A549 treated with DMSO at 1 μM for 4 hours (cell line): ENCODE measurements at places on chromosomes 11 and 22. TPM values are rescaled to one million over a fixed set of nuclear protein-coding genes. Genes with fewer than 3 reads are reported as not detected.

The MRGPRD gene
- total RNA-seq: not detected in 5 replicates

The APOBEC3F gene
- 1.9 to 2.4 TPM (median 2.3 TPM) in 5 replicates for total RNA-seq

The MPZL3 gene
- total RNA-seq: 0.35 to 0.45 TPM (median 0.40 TPM) in 5 replicates

The RPL3 gene
- total RNA-seq: 1,696 to 2,516 TPM (median 1,732 TPM) in 5 replicates

The OR51B5 gene
- total RNA-seq: not detected in 5 replicates

The TNNI2 gene
- total RNA-seq: not detected in 5 replicates

The FOLR3 gene
- 0.18 TPM in 1 of 5 replicates, not detected in the others for total RNA-seq

The C11orf65 gene
- 0.13 to 0.44 TPM (median 0.36 TPM) in 5 replicates for total RNA-seq

The ANKK1 gene
- total RNA-seq: 0.07 TPM in 2 of 5 replicates, not detected in the others

The LYVE1 gene
- total RNA-seq: 0.03 to 0.17 TPM (median 0.05 TPM) in 3 of 5 replicates, not detected in the others

The CEP126 gene
- total RNA-seq: 1.9 to 5.3 TPM (median 3.4 TPM) in 5 replicates

The ZNF215 gene
- total RNA-seq: 1.0 to 1.5 TPM (median 1.3 TPM) in 5 replicates
